ENCODE measurements at places on chromosomes 5 and 9.

- no peak for DNase-seq
Observed at GRCh38 chr9:130732136-130732535, 38.6 kb downstream of the EXOSC2 start.

DNA sequence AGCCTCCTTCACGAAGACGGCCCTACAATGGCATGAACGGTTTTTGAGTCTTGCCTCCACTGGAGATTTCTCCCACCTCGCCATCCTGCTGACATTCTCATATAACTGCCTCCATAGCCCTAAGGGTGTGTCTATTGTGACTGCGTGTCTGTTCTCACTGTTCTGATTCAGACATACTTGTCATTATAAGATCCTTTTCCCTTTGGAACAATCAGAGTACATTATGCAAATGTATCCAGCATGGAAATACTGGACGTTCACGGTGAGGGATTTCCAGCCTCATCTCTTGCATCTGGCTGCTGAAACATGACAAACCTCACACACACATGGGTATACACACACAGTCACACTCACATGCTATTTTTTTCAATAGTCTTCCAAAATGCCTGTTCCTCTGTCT is 402.1 kb downstream of the DIRAS2 start:
- DNase-seq = no peak

GRCh38 chr5:135025730-135026644 is 8.0 kb downstream of the PITX1 start:
- DNase-seq = no peak

- DNase-seq = no peak
Observed at GRCh38 chr5:18220631-18221030, 586.4 kb downstream of the TAF11L14 start.

GRCh38 chr5:58060996-58061395 is 398.9 kb downstream of the PLK2 start:
- no peak for DNase-seq

DNA sequence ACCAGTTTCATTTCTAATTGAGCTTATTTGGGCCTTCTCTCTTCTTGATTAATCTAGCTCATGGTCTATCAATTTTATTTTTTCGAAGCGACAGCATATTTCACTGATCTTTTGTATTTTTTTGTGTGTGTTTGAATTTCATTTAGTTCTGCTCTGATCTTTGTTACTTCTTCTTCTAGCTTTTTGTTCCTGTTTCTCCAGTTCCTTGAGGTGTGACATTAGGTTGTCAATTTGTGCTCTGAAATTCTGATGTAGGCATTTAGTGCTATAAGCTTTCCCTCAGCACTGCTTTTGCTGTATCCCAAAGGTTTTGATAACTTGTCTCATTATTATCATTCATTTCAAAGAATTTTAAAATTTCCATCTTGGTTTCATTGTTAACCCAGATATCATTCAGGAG is 67.3 kb downstream of the STRBP start:
- no peak for DNase-seq

- no peak for DNase-seq
Observed at GRCh38 chr9:97559111-97559514, 57.6 kb downstream of the TMOD1 start.

- DNase-seq = no peak
Observed at GRCh38 chr9:16368237-16369087, 502.0 kb downstream of the BNC2 start.

- DNase-seq = peak; percentile 75
Observed at GRCh38 chr9:107280543-107280942, 2.5 kb upstream of the RAD23B start.

DNA sequence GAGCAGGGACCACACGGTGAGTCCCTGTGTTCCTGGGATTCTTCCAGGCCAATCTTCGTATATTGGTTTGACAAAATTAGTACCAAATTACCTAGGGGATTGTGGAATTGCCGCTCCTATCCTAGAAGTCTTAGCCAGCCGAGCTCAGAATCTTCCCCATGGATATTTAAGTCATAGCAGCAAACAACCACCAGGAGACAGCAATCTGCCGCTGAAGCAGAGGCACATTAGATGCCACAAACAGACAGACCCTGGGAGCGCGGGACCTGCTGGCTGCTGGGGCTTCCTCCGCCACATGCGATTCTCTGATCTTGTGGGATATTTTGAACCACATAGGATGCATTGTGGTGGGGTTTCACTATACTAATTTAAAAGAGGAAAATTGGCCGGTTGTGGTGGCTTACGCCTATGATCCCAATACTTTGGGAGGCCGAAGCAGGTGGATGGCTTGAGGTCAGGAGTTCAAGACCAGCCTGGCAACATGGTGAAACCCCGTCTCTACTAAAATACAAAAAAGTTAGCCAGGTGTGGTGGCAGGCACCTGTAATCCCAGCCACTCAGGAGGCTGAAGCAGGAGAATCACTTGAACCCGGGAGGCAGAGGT is 31.7 kb upstream of the ZBTB43 start:
- no peak for DNase-seq

DNA sequence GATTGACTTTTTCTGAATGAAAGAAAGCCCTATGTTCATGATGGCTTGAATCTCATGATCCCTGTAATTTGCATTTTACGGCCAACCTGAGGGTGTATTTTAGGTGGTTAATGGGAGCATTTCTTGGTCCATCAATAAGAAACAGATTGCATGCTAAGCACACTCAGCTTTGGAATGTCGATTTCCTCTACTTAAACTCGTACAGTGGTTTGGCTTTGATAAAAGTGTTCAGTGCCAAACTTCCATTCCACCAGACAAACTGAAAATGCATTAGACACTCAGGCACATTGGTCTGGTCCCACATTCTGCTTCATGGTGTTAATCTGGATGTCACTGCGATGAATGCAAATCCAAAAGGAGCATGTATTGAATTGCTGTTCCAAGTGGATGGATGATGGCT is 77.0 kb downstream of the VCAN start:
- DNase-seq = no peak

DNA sequence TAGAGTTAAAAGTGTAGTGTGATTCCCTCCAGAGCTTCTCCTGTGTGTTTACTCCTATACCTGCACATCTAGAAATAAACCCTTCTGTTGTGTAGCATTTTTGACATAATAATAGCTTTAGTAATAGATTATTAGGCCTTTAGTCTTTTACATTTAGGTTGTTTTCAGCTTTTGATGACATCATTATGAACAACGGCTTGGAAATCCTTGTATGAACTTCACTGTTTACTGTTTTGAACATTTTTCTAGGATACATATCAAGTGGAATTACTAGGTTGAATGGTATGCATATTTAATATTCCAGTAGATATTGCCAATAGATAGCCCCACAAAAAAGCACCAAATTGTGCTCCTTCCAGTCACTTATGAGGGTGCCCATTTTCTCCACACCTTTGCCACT is 174.0 kb downstream of the ARHGAP26 start:
- no peak for DNase-seq

DNA sequence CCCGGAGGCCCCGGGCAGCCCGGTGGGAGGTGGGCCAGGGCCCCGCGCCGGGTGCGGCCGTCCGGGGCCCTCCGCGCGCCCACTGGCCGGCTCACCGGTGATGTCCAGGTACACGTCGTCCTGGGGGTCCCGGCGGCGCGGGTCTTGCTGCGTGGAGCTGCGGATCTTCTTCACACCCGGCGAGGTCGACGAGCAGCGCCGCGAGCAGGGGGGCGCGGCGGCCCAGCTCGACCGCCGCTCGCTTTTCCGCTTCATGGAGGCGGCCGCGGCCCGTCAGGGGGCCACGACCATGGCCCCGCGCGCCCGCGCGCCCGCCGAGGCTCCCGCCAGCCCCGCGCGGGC is 548 bp downstream of the CDC14B start:
- DNase-seq = no peak

- DNase-seq = no peak
Observed at GRCh38 chr5:130923543-130924124, 241.4 kb downstream of the HINT1 start.

GRCh38 chr9:80049096-80049782 is 477.5 kb downstream of the TLE4 start:
- DNase-seq = no peak

DNA sequence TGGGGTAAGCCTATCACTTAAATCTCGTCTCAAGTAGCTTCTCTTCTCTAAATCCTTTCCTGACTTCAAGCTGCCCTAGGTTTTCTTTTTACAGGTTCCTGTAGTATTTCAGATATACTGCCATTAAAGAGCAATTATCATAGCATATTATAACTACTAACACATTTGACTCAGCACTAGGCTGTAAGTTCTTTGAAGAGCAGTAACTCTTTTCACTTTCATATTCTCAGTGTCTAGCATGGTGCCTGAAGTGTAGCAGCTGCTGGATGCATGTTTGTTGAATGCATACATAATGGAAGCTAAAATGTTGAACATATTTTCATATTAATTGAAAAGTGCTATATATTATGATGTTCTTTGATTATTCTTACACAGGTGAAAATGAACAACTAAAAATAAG is 22.5 kb downstream of the CCDC152 start:
- DNase-seq = no peak

- peak; percentile 24 for DNase-seq
Observed at GRCh38 chr5:61280761-61281427, 51.2 kb upstream of the ZSWIM6 start.

DNA sequence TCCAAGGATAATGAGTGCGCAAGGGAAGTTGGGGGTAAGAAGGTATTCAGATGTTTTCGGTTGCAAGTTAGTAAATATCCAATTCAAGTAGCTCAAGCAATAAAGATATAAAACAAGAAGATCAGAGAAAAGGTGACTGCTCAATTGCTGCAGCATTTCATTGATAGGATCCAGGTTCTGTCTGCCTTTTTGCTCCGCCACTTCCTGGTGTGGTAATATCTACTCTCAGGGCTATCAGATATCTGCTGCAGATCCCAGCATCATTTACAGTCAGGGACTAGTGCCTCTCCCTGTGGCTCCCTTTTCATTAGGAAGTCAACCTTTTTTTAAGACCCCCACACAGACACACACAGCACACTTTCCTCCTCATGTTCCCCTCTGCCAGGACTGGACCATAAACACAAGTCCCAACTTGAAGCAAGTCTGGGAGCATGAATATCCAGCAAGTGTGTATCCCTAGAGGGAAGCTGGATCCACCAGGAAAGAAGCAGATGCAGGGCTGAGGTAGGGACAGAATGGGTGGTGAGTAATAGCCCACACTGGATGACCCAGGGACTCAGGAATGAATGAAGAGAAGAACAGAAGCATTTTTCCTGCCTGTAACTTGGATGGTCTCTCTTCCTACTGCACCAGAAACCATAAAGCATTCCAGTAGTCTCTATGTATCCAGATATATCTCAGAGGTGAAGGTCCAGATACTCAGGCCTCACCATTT is 53.7 kb downstream of the ZNF622 start:
- DNase-seq = peak; percentile 41

GRCh38 chr5:169781420-169782345 is 144.6 kb downstream of the DOCK2 start:
- DNase-seq = no peak

- no peak for DNase-seq
Observed at GRCh38 chr5:96079075-96079474, 117.4 kb upstream of the ELL2 start.

All from NCI-H510A treated with DMSO at 0.1 percent for 48 hours (cell line).